ENCODE measurements at places on chromosomes 3 and 15.

- no peak for DNase-seq
These were observed 30.4 kb upstream of the COLQ start for GRCh38 chr3:15551902-15552301.

DNA sequence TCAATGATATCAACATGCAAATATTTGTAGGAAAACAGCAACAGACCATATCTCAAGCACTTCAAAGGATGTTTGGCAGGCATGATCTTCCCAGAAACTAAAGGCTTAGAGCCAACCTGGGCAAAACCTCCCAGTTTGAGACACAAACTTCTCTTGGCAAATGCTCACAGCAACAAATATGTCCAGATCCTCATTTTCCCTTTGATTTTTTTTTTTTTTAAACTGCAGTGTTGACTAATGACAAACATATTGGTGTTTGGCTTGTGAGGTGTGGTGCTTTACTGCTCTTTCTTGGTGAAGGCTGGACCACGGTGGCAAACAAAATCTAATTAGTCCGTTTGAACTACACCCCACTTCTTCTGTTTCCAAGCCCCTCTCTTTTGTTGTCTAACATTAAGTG is 87.2 kb downstream of the EBLN2 start:
- no peak for DNase-seq

DNA sequence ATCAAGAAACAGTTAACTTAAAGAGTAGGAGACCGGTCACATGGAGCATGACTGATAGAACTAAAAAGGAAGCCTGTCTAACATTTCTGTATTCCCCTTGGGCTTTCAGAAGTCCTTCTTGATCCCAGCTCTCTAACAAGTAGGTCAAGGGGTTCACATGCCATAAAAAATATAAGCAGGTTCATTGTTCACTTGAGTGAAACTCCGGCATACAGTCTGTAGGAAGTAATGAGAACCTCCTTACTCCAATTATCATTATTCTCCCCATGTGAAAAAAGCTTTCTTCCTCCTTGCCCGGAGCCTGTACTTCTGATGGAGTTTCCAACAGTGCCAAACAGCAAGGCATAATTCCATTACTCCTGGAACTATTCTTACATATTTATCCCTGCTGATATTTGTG is 242.8 kb upstream of the CNTN4 start:
- no peak for DNase-seq

- no peak for DNase-seq
These were observed 325.7 kb downstream of the CNTN3 start for GRCh38 chr3:74288761-74289160.

- DNase-seq = no peak
These were observed 64.7 kb downstream of the ATP2B2 start for GRCh38 chr3:10440684-10441083.

GRCh38 chr3:159277814-159278213 is 476.0 kb downstream of the MFSD1 start:
- DNase-seq = no peak

- no peak for DNase-seq
These were observed 19.5 kb downstream of the LRIG1 start for GRCh38 chr3:66481071-66482017.

DNA sequence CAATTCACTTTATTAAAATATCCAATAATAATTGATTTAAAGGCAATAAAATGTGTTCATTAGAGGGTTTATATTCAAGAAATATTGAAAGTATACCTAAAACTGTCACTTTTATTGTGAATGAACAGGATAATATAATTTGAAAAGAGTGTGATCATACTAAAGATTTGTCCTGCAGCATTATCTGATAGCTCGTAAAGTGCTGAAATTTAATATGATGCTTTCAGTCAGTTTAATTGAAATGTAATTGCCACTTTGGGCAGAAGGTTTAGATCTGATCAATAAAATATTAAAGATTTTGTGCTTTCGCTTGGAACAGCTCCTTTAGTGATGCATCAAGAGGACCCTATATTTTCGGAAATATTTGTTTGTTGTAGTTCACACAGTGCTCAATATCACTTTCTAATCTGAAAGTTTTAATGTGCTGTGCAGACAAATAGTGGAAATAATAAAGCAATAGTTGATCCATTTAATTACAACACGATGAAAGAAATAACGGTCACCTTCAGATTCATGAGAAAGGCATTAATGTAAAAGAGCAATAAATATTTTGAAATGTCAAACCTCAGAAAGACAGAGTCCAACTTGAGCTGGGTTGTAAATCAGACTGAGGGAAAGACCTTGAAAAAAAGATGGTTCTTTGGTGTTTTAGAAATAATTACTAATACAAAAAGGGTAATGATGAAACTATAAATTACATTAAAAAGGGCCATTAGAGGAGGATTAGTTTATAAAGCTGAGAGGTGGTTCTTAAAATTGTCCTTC is 129.7 kb upstream of the MEIS2 start:
- DNase-seq = no peak

- no peak for DNase-seq
These were observed 69.6 kb downstream of the CHDH start for GRCh38 chr3:53776494-53777101.

- no peak for DNase-seq
These were observed 1136.1 kb downstream of the OTOL1 start for GRCh38 chr3:162632672-162633071.

- DNase-seq = no peak
These were observed 1099.5 kb downstream of the ROBO1 start for GRCh38 chr3:78668302-78668701.

DNA sequence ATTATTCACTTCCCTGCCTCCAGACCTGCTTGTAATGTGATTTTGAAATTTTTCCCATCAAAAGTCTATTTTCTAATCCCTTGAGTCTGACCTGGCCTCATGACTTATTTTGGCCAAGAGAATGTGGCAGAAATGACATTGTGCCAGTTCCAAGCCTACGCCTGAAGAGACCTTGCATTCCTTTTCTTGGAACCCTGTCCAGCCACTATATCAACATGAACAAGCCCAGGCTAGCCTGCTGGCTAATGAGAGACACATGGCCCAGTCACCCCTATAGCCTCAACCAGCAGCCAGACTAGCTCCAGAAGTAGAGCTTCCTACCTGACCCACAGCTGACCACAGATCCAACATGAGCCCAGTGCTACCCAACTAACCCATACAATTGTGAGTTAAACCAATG is 121.1 kb upstream of the ACP3 start:
- DNase-seq = no peak

DNA sequence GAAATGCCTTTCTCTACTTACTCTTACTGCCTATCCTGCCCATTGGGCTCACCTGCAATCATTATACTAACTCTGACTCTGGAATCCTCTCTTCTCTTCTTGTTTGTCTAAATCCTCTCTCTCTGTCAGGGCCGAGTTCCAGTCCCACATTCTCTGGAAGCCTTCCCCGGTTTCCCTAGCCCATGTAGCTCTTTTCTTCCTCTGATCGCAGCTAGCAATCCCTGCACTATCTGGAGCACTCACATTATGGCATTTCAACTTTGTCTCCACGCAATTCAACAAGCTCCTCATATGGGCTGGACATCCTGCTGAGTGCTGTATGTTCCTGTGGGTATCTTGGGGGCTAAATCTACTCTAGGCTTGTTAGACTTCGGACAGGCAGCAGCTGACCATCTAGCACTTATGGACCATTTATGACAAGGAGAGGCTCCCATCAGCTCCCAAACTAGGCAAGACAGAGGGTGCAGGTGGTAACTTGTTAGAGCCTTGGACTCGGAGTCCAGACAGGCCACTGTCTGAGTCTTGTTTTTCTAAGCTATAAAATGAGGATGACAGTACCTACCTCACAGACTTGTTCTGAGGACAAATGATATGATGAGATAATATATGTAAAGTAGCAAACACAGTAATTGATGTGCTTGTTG is 58.3 kb downstream of the EPHB3 start:
- no peak for DNase-seq

DNA sequence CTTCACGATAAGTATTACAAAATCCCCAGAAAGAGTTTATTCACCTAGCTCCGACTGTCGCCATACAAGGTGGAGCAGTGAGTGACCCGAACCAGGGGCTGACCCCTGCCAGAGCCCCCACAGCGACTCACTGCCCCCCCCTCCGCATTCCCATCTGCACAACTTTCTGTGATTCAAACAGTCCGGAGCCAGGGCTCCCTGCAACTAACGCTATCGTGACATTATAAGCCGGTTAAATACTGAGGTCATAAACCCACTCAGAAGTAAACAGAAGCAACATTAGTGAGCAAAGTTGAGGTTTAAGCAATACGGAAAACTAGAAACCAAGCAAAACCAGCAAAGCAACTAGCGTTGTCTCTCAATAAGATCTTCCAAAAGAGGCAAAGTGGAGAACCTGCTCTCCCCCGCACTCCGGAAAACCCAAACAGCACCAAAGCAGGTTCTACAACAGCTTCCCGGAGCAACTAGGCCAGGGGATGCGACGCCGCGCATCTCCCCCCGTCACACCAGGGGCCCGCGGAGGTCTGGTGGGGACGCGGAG is 642 bp downstream of the SCAP start:
- DNase-seq = no peak

GRCh38 chr15:93830221-93831080 is 400.9 kb upstream of the MCTP2 start:
- no peak for DNase-seq

DNA sequence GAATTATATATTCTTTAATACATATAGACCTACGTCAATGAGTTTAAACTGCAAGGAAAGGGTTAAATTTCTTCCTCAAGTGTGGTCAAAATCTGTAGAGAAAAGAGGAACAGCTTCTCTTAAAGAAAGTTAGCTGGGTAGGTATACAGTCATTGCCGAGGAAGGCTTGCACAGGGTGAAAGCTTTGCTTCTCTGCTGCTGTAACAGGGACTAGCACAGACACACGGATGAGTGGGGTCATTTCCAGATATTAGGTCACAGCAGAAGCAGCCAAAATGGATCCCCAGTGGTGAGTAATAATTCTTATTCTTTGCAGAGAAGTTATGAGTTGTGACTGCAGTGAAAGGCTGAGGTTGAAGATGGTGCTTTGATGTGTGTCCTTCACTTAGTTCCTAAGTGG is at the start of gene CD86:
TSS of gene CD86 (plus strand) at position 148 of the 400 bp plus-strand sequence. CDS start at position 276, 128 bp downstream.
- DNase-seq = no peak

DNA sequence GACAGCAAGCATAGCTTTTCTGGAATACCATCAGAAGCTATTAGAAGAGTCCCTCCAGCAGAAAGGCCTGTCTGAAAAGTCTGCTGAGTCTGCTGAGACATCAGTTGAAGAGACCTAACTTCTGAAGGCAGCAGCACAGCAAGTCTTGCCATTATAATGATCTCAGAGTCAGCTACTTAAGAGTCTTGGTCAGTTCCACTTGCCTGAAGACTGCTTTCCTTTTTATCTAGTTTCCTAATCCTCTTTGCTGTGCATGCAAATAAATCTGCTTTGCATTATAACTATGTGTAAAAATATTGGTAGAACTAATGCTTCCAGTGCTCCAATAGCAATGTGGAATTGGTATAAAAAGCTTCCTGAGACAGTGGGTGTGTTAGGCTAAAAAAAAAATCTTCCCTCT is 34.9 kb upstream of the CPOX start:
- no peak for DNase-seq

DNA sequence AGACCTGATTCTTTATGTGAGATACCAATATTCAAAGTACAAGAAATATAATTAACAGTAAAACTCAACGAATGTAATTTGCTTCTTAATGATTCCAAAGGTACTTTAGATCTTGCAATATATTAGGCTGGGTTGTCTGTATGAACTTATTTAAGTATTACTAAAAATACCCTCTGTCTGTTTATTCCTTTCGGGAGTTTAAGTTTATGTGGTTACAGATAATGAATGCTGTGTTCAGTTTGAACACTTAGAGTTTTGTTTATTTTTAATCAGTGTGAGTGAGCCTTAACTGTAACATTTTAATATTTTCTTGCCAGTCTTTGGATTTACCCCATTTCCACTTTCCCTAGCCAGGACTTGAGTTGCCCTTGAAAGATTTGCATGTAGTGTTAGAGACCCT is 3.5 kb downstream of the PDE8A start:
- no peak for DNase-seq

GRCh38 chr3:175357758-175358157 is 498.6 kb downstream of the NAALADL2 start:
- DNase-seq = no peak

DNA sequence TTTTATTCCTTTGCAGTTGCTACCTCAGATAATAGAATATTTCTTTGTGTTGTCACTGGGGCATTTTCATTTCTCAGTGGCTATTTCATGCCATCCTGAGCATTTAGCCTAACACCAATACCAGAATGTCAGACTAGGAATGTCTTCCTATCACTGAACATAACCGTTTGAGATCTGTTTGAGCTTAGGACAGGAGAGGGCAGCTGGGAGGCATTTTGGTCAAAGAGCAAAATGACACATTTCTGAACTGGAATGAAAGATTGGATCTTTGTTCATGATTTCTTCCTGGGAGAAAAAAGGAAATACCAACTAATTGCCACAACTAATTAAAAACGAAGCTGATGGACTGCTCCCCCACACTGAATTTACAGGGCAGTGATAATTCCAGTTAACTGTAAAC is 921.3 kb upstream of the NR2F2 start:
- no peak for DNase-seq

DNA sequence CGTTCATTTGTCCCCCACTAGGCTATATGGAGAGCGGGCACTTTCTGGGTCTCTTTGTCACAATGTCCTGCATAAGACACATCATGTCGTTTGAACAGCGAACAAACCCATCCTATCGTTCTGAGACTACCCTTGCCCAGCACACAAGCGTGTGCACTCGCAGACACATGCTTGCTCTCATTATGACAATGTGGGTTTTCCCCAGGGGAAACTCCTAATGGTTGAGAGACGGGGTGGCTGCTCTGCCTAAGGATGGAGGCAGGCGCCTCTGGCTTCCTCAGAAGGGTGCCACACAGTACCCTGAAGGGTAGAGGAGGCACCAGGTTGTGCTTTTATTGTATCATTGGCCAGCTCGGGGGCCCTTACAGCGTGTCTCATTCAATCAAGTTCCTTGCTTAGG is 51.0 kb upstream of the MYZAP start:
- DNase-seq = no peak

DNA sequence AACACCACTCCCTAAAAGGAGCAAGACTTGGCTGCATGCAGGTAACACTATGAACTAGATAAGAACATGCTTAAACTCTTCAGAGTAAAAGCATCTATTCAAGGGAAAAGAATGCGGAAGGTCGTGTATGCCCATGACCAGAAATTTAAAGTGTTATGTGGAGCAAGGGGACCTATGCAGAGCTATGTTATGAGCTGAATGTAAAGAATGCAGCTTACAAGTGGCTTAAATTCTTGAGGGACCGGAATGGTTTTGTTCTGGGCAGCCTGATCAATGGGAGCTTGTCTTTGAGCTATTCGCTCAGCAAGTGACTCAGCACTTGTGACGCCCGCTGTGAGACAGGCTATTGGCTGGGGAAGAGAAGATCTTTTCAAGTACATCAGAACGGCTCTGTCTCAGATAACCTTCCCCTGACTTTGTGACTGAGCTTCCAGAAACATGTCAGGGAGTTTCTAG is 367.5 kb upstream of the THBS1 start:
- DNase-seq = no peak

DNA sequence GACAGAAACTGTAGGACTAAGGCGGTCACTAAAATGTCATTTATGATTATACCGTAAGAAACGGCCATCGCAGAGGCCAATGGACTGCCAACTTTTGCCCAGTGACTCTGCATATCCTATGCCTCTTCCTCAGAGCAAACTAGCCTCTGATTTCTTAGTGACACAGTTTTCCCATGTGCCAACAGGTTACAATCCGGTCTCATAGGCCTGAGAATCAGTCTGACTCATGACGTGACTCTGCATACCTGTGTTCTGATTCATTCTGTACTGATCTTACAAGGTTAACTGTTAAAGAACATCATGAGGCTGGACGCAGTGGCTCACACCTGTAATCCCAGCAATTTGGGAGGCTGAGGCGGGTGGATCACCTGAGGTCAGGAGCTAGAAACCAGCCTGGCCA is 17.8 kb downstream of the RUBCN start:
- DNase-seq = no peak

- no peak for DNase-seq
These were observed 95.3 kb upstream of the TPRG1 start for GRCh38 chr3:189076449-189076848.

Data from hypothalamus (tissue), 51 donors.